Stimulated activated memory B cell treated with anti-CD40 and anti-IgM and Interleukin-4, amounts not matched to agents 10 μg/mL and 1 μg/mL and 100 μg/mL, for 72 hours (primary cell): ENCODE measurements at places on chromosomes 5 and 9.

DNA sequence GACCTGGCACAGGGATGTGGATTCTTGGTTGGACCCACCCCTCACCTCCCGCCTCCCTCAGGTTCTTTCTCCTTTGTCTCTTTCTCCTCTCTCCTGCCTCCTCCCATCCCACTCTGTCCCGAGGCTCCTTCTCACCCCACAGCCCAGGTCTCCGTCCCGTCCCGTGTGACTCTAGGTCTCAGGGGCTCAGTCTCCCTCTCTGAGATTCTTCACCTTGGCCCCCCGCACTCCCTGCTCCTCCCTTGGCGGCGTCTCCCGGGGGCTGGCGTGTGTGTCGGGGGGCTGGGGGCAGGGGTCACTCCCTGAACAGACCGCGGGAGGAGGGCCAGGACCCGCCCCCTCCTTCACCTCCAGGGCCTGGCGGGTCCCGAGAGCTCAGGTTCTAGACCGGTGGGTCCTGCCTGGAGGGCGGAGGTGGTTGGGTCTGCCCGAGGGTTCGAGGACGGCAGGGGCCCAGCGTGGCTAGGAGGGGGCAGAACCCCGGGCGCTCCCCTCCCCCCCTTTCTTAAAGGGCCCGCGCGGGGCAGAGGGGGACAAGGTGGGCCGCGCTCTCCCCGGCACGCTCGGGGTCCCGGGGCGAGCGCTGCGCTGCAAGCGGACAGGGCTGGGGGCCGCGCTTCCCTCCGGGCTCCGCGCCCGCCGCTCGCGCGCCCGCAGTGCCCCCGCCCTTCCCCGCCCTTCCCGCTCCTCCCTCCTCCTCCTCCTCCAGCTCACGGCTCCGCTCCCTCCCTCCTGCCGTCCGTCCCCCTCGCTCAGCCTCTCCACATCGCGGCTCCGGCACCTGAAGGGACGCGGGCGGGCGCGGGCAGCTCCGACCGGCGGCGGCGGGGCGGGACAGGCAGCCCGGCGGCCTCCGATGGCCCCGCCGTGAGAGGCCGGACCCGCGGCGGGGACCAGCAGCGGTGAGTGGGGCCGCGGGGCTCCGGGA is at the start of gene PSD2:
Gene PSD2 (plus strand): TSS at position 735 of the 928 bp plus-strand sequence. CDS start 13,633 bp downstream, outside the sequence.
- peak; percentile 21 for ATAC-seq

GRCh38 chr9:93007529-93008058 is 50.9 kb upstream of the SUSD3 start:
- no peak for ATAC-seq

- no peak for ATAC-seq
These were observed 33.2 kb downstream of the CSF1R start for GRCh38 chr5:150052956-150053712.

DNA sequence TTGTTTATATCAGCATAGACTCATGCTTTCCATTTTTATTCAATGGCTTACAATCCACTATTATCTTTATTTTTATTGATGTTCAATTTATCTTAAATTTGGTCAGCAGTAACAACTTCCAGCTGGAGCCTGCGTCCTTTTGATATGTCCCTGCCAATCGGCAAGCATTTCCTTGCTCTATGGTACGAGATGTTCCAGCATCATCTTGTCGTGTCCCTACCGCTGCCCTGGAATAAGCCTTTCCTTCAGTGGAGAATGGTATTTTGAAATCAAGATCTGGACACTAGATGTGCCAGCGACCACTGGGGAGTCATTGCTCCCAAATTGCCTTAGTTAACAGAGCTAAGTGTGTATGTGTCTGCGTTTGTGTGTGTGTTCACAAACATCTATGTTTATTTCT is 151.6 kb upstream of the RGMB start:
- no peak for ATAC-seq

GRCh38 chr5:73253047-73253660 is 80.2 kb downstream of the TMEM174 start:
- no peak for ATAC-seq

DNA sequence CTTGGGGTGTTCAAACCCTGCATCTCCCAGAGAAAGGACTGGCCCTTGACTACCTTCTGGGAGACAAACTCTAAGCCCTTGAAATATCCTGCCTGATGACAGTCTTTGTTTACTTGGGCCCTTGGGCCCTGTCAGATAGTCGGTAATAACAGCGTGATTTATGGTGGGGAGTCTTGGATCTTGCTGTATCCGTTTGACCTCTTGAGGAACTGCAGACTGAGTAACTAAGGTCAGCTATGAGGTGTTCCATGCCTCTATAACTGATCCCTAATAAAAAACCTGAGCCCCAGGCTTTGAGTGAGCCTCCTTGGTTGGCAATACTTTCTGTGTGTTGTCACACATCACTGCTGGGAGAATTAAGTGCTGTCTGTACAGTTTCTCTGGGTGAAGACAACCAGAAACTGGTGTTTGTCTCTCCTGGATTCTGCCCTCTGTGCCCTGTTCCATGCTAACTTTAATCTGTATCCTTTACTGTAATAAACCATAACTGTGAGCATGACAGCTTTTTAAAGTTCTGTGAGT is 56.2 kb upstream of the ANKRD33B start:
- ATAC-seq, result no peak
